ENCODE measurements at places on chromosomes 12 and 14.

- no peak for DNase-seq
Measured at GRCh38 chr14:90467501-90467900, 70.7 kb downstream of the CALM1 start.

DNA sequence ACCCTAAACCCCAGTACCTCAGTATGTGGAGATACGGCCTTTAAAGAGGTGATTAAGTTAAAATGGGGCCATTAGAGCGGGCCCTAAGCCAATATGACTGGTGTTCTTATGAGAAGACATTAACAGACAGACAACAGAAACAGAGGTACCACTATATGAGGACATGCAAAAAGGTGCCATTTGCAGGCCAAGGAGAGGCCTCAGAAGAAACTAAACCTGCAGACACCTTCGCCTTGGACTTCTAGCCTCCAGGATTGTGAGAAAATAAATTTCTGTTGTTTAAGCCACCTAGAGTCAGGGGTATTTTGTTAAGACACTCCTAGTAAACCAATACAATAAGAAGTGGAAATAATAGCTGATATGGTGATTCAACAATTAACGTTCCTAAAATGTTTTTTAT, 32.6 kb downstream of the PTPRB start:
- DNase-seq: no peak

DNA sequence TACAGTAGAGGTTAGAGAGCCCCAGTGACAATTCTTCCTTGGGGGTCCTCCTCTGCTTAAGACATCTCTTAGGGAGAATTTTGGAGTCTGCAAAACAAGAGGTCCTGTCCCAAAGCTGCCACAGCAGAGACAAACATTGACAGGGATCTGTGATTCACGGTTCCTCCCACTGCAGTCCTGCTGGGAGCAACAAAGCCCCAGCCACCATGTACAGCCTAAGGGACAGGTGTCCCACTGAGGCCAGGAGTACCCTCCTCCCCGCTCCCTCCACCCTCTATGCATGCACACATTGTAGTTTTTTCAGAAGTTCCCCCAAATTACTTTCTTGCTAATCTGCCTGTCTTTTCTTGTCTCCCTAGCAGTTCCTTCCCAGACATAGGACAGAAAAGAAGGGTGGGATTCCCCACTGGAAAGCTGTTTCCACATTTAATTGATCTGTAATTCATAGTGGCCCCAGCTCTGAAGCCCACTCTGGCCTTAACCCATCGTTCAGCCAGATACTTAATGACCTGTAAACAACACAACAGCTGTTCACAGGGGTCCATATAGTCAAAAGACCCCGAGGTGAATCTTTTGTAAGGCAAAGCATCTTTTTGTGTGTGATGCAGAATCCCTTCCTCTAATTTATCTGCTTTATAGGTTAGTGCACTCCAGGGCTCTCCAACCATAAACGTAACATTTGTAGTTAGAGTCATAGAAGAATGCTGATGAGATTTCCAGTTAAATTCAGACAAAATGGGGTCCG, 13.9 kb upstream of the PRICKLE1 start:
- DNase-seq: no peak

GRCh38 chr12:94263011-94263811, 114.8 kb downstream of the PLXNC1 start:
- DNase-seq: no peak

GRCh38 chr14:105377555-105378182, 20.7 kb upstream of the TEX22 start:
- DNase-seq: no peak

DNA sequence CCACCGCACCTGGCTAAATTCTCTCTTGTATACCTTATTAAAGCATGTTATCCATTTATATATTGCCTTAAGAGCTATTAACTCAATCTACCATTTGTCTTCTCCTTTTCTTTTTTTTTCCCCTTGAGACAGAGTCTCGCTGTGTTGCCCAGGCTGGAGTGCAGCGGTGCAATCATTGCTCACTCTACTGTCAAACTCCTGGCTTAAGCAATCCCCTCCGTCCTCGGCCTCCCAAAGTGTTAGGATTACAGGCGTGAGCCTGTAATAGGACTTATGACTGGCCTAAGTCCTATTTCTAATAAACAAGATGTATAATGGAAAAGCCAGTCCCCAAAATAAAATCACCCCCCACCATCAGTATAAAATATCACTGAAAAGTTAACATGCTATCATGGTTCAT, 14.4 kb downstream of the SNX6 start:
- no peak for DNase-seq

DNA sequence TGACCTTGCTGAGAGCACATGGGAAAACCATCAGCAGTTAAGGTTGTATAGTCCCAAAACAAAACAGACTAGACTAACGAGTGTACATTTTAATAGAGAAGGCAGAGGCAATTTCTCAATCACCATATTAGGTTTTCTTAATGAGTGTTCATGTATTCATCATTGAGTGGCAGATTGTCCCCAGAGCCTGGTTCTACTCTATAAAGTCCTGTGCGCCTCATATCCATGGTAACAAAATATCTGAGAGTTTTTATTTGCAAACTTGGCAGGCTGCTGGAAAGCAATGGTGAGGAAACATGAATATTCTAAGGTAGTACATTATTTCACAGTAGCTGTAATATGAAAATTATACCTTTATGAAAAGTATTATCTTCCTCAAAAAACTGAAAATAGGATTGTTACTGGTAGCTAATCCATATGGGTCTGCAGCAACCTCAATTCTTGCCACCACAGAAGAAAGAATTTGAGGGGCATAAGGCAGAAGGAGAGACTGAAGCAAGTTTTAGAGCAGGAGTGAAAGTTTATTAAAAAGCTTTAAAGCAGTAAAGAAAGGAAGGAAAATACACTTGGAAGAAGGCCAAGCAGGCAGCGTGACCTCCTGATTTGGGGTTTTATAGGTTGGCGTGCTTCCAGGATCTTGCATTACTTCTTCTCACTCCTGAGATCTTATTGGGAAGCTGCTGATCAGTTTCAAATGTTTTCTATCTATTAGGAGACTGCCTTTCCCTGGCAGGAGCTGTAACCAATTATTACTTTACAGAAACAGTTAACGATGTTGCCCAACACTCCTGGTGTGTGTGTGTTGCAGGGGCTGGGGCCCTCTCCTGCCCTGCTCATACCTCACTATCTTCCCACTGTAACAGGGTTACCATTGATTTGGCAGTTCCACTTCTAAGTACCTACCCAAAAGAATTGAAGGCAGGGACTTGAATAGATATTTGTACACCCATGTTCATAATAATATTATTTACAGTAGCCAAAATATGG, 154.0 kb upstream of the NUDT4 start:
- DNase-seq: no peak

DNA sequence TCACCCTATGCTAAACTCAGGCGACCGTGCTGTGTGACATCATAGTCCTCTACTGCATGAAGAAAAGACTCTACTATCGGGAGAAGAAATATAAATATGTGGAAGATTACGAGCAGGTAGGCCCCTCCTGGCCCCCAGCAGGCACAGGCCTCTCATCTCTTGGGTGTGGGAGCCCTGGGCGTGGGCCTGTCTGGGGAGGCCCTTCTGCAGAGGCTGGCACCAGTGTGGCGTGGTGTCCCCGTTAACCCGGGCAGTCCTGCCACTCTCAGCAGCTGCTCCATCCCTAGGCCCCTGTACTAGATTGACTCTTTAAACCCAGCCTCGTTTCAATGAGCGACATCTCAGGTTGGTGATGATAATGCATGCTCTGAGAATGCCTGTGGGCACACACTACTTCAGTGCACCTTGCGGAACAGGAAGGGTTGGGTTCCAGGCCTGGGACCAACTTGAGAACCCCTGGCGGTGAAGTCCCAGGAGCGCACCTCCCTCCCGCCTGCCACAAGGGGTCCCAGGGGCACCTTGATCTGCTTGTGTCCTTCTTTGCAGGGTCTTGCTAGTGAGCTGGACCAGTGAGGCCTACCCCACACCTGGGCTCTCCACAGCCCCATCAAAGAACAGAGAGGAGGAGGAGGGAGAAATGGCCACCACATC, 23.2 kb downstream of the P2RX4 start:
- DNase-seq: no peak

DNA sequence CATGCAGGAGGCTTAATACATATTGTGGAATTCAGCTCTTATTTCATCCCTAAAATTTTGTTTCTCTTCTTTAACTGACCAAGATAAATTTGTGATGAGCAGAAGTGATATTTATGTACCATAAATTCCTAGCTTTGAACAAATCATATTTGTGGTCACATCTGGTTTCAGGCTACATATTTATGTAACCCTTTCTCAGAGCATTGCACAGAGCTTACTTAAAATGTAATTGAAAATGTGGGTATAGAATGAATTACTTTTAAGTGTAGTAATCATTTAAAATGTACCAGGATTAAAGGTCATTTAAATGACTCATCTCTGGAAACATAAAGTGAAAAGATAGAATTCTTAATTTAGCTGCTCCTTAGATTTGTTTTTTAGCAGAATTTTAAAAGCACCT, 129.9 kb upstream of the FRMD6 start:
- no peak for DNase-seq

DNA sequence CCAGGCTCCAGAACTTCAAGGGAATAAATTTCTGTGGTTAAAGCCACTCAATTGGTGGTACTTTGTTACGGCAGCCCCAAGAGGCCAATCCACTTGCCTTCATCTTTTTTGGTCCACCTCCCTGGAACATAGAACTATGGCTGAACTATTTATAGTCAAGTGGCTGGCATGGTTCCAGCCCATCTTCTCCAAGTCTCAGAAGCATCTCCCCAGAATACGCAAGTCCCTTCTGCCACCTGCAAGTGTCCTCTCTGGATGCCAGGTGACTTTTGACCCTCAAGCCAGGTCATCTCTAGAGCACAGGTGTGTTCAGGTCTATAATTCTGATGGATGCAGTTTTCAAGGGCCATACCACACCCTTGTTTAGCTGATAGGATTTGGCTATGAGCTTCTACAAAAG, 371.5 kb downstream of the AACS start:
- no peak for DNase-seq

DNA sequence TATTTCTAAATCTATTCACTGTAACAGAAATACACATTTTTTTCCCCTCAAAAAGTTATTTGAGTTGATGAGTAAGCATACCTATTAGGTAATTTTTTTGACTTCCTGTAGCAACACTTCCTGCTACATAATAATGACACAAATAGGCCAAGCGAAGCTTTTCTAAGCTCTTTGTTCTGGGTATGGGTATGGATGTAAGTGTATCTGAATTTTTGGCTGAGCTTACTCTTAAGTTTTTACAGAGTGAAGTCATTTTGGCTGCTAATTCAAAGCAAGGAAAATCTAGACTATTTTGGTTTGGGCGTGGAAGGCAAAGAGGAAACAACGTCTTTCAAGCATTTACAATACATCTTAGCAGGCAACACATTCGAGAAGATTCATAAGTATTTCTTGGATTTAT, 1206.0 kb upstream of the FLRT2 start:
- no peak for DNase-seq

- DNase-seq: peak; percentile 66
Measured at GRCh38 chr12:12032851-12033797, 37.6 kb upstream of the BCL2L14 start.

DNA sequence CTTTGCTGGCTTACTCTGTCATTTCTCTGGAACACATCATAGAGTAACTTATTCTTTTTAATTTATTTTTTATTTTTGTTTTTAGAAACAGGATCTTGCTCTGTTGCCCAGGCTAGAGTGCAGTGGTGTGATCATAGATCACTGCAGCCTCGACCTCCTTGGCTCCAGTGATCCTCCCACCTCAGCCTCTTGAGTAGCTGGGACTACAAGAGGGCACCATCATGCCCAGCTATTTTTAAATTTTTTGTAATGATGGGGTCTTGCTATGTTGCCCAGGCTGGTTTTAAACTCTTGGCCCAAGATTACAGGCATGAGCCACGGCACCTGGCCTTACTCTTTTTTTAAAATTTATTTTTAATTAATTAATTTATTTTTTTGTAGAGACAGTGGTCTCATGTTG, 32.2 kb upstream of the RD3L start:
- DNase-seq: no peak

Data from liver (tissue), 10 donors.